Liver (tissue), 10 donors: ENCODE measurements at places on chromosomes 7 and 10.

GRCh38 chr7:17638727-17639126, 301.6 kb downstream of the SNX13 start:
- no peak for DNase-seq

DNA sequence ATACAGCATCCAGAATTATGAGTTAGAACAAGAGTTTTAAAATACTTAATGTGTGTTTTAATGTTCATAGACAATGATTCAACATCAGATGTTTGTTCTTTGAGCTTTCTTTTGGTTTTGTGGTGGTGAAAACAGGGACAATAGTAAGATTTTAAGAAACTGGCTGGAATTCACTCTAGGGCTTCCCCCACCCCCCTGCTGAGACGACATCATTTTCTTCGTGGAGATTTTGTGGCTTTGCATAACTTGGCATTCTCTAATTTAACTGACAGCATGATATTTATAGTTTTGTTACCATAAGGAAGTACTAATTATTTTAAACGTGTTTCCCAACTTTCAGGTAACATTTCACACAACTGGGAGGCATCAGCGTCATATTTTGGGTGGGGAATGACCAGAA, 184.1 kb downstream of the BICC1 start:
- no peak for DNase-seq

DNA sequence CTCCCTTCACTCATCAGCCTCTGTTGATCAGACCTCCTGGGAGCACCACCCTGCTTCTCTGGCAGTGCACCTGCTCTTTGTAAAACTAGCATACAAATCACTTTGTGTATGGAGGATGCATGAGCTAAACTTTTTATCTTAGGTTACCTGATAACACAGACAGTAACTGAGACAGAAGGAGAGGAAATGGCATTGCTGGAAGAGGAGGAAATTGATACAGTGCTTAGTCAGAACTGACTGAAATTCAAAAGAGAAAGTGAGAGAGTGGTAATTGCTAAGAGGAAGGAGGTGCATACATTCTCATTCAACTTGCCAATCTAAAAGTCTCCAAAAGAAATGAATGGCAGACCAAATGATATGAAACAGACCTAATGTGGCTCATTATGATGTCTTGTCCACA, 1120.7 kb downstream of the GATA3 start:
- no peak for DNase-seq

GRCh38 chr10:35598379-35598778, 6.8 kb upstream of the GJD4 start:
- no peak for DNase-seq

GRCh38 chr10:118997379-118997778, 32.1 kb upstream of the NANOS1 start:
- DNase-seq, result no peak

DNA sequence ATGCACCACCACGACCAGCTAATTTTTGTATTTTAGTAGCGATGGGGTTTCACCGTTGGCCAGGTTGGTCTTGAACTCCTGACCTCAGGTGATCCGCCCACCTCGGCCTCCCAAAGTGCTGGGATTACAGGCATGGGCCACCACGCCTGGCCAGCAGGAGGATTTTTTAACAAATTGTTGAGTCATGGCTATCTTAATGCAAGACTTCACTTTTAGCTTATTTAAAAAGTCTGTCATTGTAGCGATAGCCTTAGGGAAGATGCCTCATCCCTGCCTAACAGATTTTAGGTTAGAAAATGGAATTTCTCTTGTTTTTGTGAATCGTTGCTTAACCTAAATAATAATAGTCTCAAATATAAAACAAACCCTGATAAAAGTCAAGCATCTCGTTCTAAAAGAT, 35.5 kb downstream of the PPP2R2D start:
- DNase-seq, result no peak
